A549 treated with CpdA at 1 μM for 4 hours (cell line): ENCODE measurements at places on chromosomes 2 and 18. TPM values are rescaled to one million over a fixed set of nuclear protein-coding genes. Genes with fewer than 3 reads are reported as not detected.

Gene RMDN2
- total RNA-seq: 4.2 to 6.2 TPM (median 5.3 TPM) in 5 replicates

Gene TDRD15
- not detected in 5 replicates for total RNA-seq

Gene KHK
- total RNA-seq: 8.7 to 12.4 TPM (median 8.8 TPM) in 5 replicates

Gene ABHD3
- total RNA-seq: 21.0 to 26.4 TPM (median 24.2 TPM) in 5 replicates

Gene INPP5D
- 0.49 to 1.1 TPM (median 0.75 TPM) in 5 replicates for total RNA-seq

Gene TTR
- total RNA-seq: 0.07 to 0.69 TPM (median 0.22 TPM) in 3 of 5 replicates, not detected in the others

Gene ANKRD36C
- 3.5 to 4.3 TPM (median 3.6 TPM) in 5 replicates for total RNA-seq
